ENCODE measurements at places on chromosomes 3 and 15. TPM values are rescaled to one million over a fixed set of nuclear protein-coding genes. Genes with fewer than 3 reads are reported as not detected.

The SKOR1 gene
- total RNA-seq = 0.47 TPM

GRCh38 chr3:46012246-46012645, 15.0 kb downstream of the XCR1 start:
- H3K36me3 ChIP-seq = no peaks in the 10 kb centered on the region
- no peaks in the 10 kb centered on the region for H3K27me3 ChIP-seq
- H3K27ac ChIP-seq = no peak overlapping the region
- H3K4me3 ChIP-seq = no peak overlapping the region
- no peaks in the 10 kb centered on the region for H3K4me1 ChIP-seq

The DLL4 gene
- 2.6 TPM for total RNA-seq

GRCh38 chr3:196590279-196590678, 21.8 kb downstream of the FBXO45 start:
- DNase-seq = no peak
- H3K4me1 ChIP-seq = no peaks in the 10 kb centered on the region
- H3K4me3 ChIP-seq = no peak overlapping the region
- no peaks in the 10 kb centered on the region for H3K36me3 ChIP-seq

The SNRPN gene
- 201 TPM for total RNA-seq

DNA sequence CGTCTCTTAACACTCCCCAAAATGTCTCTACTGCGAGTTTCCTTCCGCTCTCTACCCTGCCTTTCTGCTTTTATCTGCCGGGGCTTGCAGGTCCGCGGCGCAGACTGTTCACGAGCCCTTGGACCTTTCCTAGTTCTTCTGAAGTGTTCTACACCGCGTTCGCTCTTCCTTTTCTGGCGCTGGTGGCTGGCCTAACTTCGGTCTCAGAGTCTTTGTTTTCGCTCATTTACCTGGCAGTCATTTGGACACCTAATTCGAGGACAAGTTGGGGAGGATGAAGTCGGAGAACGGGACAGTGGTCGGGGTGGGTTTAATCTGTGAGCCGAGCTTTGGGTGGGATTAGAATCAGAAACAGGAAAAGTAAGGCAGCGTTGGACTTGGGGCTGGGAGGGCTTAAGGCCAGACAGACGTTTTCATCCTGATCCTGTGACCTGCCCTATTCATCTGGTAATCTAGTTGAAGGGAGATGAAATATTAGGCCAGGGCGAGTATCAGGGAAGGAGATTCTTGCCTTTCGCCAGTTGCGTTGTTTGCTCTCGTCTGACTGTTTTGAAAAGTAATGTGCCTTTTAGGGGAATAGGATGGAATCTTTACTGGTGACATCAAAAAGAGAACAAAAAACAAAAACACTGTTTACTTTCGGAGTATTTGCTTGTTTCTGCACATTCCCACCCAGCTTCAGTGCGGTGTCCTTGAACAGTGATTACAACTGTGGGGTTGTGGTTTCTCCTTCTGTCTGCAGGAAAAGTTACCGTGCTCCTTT, 1.8 kb downstream of the DIPK2A start:
- no peaks in the 10 kb centered on the region for H3K27me3 ChIP-seq
- peak overlapping the region; percentile 94 for H3K4me3 ChIP-seq
- peaks cover 36% of the 10 kb centered on the region for H3K4me1 ChIP-seq
- no peaks in the 10 kb centered on the region for H3K36me3 ChIP-seq

DNA sequence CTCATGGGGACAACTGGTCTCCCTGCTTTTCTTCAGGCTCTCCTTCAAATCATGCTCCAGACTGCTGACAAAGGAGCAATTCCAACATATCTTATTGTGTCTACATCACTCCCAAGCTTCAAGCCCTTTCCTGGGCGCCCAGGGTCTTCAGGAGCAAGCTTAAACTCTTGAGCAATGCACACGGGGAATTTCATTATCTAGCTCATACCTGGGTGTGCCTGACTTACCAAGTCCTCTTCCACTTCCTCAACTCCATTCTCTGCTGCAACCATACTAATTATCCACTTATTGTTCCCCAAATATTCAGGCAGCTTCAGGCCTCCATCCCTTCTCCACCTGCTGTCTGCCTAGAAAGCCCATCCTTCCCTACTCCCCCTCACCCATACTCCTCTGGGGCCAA, 50.6 kb downstream of the B3GNT5 start:
- DNase-seq = no peak
- no peak overlapping the region for H3K27ac ChIP-seq
- H3K4me1 ChIP-seq = peaks cover 10% of the 10 kb centered on the region
- no peaks in the 10 kb centered on the region for H3K27me3 ChIP-seq

The SPRED1 gene
- total RNA-seq = 26.9 TPM

DNA sequence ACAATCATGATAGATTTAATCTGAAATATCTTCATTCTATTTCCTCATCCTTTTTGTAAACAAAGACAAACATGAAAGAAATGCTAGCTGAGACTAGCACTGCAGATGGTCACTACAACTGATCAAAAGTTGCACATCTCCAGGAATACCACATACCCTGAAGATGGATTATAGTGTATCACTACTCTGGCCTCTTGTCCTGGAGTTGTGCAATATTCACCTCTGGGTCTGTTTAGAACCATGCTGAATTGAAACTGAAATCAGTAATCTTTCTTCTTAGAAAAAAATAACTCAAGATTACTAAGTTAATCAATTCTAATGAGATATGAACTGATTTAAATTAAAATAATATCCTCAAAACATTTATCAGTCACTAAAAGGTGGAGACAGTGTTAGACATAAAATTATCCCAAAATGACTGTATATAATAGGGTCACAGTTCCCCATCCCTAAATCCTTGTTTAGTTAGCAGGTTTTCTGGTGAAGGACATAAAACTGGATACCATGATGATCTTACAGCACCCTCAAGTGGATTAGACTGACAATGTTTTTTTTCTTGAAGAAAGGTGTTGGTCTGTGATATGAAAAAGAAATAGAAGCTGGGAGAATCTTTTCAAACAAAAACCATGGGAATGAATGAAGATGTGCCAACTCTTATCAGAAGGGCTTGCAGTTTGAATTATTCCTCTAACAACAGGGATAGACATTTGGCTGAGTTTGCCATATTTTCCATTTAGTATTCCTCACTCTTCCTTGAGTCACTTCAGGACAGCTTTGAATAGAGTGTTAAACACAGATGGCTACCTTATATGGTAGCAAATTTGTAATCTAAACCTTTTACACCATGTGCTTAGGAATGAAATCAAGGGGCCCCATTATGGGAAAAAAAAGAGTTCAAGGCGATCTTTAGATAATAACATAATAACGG, 7.1 kb upstream of the TTC14 start:
- H3K4me1 ChIP-seq = no peaks in the 10 kb centered on the region
- no peak overlapping the region for H3K4me3 ChIP-seq
- no peak overlapping the region for H3K27ac ChIP-seq

DNA sequence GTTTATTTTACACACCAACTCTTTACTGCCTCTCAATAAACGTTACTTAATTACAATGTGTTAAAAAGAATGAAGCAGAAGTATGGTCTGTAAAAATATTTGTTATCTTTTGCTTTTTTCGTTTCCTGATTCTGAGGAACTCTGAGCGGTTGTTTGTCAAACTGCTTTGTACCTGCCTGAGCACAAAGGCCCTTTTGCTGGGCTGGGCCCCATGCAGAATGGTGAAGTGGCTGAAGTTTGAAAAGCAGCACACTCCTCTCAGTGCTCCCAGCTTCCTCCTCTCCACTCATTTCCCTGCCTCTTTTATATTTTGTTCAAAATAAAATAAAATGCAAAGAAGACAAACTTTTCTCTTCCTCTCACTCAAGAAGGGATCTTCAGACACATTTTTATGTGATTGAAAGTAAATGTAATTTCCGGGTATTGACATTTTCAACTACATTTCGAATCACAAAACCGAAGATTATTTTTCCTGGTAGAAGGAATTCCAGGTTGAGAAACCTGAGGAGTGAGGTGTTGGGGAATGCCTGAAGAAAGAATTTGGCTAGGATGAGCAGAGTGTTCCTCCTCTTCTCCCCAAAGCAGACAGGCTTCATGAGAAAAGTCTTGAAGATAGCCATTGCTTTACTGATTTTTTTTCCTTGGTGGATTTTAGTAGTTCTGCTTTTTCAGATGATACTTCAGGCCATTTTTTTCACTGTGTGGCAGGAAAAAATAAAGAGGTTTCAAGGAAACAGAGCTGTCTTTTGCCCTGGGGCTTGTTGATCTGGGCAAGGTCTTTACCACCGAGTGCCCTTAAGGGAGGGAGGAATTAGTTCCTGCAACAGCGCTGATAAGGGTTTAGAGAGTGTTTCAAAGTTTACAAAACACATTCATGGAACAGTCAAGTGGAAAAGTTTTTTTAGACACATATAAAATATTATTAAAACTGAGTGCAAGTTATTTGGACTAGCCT, 229.8 kb downstream of the NFKBIZ start:
- H3K36me3 ChIP-seq = no peaks in the 10 kb centered on the region
- H3K4me1 ChIP-seq = no peaks in the 10 kb centered on the region
- DNase-seq = no peak
- no peak overlapping the region for H3K27ac ChIP-seq
- H3K4me3 ChIP-seq = no peak overlapping the region

Data from adrenal gland (tissue), 19 donors.